Suprapubic skin (tissue), 4 donors: ENCODE measurements at places on chromosomes 12 and 14.

GRCh38 chr14:88289996-88290395 lies 33.1 kb downstream of the KCNK10 start:
- no peak for DNase-seq

DNA sequence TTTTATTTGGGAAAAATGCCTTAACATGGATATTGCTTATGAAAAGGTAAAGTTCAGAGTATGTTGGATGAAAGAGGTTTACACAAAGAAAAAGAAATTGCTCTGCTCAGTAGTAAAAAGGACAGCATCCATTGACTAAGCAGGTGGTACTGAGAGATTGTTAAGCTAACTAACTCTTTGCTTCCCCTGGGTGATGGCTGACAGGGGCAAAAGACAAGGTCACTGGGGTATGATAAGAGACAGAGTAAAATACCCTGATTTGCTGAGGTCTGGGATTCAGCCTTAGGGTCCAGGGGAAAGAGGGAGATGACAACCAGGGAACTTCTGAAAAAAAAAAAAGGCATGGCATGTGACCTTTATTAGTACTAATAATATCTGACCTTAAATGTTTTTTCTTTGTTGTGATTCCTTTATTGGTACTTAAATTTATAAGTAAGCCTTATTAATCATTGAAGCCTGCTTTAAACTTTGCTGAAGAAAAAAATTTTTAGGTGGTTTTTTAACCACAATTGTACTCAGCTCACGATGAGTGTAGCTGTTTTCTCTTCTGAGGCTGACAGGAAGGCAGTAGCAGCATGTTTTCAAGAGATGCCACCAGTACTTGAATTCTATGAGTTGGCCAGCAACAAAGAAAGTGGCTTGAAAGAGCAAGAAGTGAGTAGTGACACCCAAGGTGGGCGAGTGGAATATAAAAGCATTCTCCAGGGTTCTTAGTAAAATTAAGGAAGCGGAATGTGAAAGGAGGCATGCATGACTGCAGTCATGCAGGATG lies 43.7 kb upstream of the KITLG start:
- no peak for DNase-seq

GRCh38 chr12:65182012-65182739 lies 12.8 kb downstream of the LEMD3 start:
- DNase-seq = no peak

GRCh38 chr14:37088356-37089215 lies 83.8 kb downstream of the SLC25A21 start:
- DNase-seq = no peak

- no peak for DNase-seq
These were observed 79.4 kb downstream of the LIN7A start for GRCh38 chr12:80858356-80858755.

GRCh38 chr12:38544330-38545066 lies 227.9 kb downstream of the ALG10B start:
- DNase-seq = no peak

GRCh38 chr12:37672655-37673260 lies 643.8 kb upstream of the ALG10B start:
- DNase-seq = no peak

DNA sequence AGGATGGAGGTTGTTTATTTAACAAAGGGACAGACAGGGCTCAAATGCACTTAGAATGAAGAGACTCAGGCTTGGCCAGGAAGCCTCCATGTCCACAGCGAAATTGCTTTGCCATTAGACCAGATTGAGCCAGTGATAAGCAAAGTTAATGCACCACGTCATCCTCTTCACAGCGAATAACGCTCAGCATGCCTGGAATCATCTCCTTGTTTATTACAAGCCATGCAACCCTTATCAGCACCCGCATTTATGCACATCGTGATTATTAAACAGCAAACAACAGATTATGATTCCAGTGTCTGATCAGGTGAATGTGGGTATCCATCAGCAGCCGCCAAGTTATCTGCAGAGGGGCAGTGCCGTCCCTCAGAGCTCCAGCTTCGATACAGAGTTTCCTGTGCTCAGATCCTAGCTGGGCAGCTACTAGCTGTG lies 175.0 kb upstream of the TMEM132C start:
- DNase-seq = no peak

- no peak for DNase-seq
These were observed 35.7 kb downstream of the IQSEC3 start for GRCh38 chr12:101969-102878.

- DNase-seq = no peak
These were observed 1441.4 kb downstream of the AACS start for GRCh38 chr12:126506426-126507182.

GRCh38 chr12:113372371-113372770 lies 14.0 kb downstream of the PLBD2 start:
- no peak for DNase-seq

DNA sequence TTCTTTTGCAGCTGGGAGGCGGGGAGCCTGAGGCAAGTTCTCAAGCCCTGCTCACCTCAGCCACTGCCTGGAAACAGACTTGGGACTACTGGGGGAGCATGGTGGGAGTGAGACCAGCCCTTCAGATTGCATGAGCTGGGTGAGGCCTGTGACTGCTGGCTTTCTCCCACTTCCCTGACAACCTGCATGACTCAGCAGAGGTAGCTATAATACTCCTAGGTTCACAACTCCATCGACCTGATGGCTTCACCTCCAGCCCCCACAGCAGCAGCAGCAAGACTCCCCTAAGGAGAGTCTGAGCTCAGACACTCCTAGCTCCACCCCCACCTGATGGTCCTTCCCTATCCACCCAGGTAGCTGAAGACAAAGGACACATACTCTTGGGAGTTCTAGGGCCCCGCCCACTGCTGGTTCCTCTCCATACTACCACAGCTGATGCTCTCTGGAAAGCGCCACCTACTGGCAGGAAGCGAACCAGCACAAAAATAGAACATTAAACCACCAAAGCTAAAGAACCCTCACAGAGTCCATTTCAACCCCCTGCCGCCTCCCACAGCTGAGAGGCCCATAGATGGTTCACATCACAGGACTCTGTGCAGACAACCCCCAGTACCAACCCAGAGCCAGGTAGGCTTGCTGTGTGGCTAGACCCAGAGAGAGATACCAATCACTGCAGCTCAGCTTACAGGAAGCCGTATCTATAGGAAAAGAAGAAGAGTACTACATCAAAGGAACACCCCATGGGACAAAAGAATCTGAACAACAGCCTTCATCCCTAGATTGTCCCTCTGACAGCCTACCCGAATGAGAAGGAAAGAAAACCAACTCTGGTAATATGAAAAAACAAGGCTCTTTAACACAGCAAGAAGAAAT lies 68.7 kb downstream of the RPAP3 start:
- DNase-seq = no peak

DNA sequence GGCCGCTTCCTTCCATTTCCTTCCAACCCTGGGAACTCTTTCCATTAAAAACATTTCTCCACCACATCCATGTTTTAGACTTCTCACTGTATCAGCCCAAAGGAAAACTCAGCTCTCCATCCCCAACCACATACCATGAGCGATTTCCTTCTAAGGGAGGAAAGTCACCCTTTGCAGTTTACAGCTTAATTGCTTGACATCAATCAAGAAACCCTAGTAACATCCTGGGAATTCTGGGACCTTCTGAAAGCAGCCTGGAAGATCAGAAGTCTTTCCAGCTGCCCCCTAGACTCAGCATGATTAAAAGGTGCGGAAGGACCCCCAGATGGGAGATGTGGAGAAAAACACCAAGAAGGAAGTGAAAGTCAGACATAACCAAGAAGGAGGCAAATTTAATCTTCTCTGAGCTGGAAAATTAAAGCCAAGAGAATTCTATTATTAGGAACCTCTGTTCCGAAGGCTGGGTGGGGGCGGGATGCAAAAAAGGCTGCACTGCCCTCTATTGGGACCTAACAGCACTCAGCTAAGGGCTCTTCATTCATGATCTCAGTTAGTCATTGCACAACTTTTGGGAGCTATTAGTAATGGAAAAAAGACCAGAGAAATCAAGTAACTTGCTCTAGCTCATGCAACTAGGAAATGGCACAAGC lies 73.3 kb upstream of the PLXNC1 start:
- no peak for DNase-seq

DNA sequence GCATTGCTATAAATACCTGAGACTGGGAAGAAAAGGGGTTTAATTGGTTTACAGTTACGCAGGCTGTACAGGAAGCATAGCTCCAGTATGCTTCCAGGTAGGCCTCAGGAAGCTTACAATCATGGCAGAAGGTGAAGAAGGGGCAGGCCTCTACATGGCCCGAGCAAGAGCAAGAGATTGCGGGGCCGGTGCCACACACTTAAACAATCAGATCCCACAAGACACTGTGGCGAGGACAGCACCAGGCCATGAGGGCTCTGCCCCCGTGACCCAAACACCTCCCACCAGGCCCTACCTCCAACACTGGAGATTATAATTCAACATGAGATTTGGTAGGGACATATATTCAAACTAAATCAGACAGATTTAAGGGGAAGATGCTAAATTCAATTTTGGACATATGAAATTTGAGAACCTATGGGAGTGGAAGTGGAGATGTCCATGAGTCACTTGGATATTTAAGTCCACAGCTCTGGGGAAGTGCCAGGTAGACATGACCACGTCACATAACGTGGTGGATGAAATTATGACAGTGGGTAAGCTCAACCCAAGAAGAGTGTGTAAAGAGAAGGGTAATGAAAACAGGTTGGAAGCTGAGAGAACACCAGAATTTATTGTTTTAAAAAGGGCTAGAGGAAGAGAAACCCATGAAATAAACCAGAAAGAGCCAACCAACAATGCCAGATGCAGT lies 1.5 kb upstream of the LTA4H start:
- no peak for DNase-seq

DNA sequence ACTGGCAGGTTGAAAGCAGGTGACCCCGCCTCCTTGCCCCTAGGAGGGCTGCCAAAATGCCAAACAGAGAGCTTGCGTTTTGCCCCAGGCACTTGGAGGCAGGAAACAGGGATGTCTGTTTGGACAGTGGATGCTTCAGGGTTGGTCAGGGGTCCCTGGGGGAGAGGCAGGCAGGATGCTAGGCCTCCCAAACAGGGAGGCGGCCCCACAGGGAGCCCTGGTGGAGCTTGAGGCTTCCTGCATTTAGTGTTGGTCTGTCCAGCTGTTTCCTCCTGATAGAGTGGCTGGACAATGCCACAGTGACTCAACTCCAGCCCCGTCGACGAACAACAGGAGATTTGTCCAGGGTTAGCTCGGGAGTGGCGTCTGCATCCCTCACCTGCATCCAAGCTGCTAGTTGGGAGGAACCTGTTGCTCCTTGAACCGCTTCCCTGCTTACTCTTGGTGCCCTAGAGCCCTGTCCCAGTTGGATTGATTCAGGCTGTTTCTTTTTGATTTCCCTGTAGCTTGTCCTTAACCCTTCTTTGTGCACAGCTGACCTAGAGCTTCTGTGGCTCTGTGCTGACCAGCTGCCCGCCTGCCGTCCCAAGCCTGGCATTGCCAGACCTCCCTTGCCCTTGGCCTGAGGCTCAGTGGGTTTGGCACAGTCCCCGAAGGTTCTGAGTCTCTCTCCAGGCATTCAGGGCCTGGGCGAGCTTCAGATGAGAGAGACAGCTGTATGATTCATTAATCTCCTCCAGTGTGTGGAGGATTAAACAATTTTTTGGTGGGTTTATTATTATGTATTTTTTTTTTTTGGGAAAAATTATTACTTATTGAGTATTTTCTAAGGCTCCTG lies 45.9 kb downstream of the TSPAN9 start:
- no peak for DNase-seq

DNA sequence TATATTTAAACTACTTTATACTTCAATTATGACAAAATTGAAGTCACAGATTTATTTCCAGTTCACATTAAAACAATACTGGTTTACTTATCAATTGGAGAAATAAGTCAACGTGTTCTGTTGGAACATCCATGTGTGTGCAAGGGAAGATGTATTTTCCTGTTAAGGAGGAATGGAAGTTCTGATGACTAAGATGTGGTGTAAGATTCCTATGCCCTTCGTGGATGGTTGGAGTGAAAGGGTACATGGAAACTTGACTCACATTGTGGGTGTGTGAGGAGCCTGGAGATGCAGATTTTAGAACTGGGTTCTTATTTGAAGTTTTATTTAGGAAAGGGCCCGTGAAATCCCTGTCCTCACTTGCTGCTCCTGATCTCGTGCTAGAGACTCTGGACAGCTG lies 95.3 kb downstream of the CATSPERB start:
- no peak for DNase-seq

DNA sequence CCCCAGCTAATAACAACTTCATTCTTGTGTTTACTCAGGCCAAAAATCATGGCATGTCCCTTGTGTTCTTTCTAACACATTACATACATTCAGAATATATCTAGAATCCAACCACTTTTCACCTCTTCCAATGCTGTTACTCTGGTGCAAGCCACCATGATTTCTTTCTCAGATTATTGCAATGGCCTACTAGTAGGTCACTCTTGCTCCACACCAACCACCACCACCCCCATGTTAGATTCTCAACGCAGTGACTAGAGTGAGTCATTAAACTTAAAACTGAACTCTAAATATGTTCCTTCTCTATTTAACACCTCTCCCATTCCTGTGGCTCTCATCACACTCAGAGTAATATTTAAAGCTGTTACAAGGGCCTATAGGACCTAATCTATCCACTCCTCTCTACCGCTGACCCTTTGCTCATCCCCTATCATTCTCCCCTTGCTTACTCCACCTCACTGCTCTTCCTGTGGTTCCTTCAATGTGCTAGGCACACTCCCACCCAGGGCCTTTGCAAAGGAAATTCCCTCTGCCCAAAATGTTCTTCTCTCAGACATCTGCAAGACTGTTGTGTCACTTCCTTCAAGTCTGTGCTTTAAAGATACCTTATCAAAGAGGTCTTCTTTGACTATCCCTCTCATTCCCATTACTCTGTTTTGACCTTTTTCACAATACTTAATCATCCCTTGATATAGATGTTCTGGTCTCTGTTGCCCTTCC lies 6.6 kb downstream of the RTN1 start:
- no peak for DNase-seq

- DNase-seq = no peak
These were observed 78.5 kb downstream of the DICER1 start for GRCh38 chr14:95078867-95079266.

DNA sequence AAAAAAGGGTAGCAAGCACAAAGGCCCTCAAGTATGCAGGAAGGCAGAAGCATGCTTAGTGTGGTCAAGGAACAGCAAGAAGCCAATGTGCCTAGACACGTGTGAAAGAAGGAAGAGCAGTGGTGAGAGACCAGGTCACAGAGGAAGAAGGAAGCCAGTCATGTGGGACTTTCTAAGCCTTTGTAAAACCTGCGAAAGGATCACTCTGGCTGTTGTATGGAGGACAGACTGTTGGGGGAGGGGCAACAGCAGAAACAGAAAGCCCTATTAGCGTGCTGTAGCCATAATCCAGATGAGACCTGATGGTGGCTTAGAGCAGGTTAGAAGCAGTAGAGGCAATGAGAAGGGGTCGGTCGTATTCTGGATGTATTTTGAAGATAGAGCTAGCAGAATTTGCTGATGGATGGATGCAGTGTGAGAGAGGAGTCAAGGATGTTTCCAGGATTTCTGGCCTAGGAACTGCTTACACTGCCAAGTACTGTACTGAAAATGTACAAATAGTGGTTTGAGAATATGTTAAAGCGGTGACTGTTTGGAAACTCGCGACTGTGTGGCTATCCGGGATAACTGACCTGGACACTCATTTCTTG lies 5.7 kb upstream of the MLF2 start:
- DNase-seq = no peak
